NCI-H1694 (cell line): ENCODE measurements at places on chromosomes 13 and 19.

- DNase-seq, result peak; percentile 11
Observed at GRCh38 chr19:30692181-30692811, 320.1 kb downstream of the ZNF536 start.

GRCh38 chr19:35265900-35266519, 2.8 kb upstream of the USF2 start:
- DNase-seq, result no peak

DNA sequence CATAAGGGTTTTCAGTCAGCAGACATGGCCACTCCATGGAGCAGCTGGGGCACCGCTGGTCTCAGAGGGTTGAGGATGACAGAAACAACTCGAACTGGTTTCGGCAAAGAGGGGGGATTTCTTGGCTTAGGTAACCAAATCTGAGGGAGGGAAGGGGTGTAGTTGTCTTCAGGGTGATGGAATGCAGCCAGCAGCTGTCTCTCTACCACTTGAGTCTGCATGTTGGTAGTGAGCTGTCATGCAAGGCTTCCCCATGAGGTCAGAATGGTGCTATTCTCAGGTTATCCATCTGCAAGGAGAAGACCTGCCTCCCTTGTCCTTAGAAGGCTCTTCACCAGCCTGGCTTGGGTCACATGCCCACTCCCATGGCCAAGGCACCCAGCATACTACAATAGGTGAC, 55.6 kb upstream of the PEG3 start:
- no peak for DNase-seq

DNA sequence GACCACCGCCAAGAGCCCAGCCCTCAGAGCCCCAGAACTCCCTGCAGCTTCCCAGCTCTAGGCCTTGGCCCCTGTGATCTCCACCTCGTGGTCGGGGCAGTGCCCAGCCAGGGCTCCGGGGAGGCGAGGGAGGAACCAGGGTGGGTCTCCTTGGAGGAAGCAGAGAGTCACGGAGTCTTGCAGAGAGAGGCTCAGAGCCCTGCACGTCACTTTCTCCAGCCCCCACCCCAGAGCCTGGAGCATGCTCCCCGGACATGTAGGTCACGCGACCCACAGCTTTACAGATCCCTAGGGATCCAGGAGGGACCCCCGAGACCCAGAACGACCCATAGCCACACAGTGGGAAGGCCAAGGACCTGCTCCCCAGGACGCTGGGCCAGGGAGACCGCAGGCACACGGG, 11.9 kb downstream of the GADD45B start:
- no peak for DNase-seq

DNA sequence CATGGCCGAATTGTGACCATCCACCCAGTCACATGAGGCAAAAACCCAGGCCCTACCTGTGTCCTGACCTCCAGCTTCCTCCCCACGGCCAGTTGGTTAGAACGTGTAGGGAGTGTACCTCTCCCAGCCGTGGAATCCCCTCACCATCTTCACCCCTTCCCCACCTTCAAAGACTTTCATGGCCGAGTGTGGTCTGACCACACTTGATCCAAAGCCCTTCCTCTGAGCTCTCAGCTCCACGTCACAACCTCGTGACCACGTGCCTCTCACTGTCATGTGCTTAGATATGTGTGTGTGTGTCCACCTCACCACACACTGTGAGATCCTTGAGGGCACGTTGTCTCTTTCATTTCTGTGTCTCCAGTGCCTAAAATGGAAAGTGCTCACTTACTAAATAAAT, 48.6 kb upstream of the UBE2L5 start:
- DNase-seq, result no peak

DNA sequence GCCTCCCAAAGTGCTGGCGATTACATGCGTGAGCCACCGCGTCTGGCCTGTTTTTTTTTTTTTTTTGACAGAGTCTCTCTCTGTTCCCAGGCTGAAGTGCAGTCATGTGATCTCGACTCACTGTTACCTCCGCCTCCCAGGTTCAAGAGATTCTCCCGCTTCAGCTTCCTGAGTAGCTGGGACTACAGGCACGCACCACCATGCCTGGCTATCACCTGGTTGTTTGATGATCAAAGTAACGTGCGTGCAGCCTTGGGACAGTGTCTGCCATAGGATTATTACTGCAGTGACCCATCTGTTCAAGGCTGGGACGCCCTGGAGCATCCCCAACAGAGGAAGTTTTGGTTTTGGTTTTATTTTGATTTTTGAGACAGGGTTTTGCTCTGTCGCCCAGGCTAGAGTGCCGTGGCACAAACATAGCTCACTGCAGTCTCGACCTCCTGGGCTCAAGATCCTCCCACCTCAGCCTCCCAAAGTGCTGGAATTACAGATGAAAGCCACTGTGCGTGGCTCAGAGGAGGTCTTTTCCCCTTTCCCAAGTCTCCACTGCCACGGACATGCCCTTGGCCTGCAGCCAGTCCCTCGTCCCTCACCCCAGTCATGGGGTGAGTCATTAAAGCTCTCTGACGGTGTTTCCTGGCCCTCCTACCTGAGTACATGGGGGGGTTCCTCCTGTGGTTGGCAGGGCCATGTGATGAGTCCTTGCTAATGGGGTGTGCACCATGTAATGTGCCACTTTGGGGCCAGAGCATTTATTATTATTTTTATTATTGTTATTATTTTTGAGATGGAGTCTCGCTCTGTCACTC, 65.6 kb downstream of the IER2 start:
- DNase-seq, result no peak

GRCh38 chr13:112859817-112860190, 109.2 kb upstream of the MCF2L start:
- DNase-seq, result no peak

- DNase-seq, result no peak
Observed at GRCh38 chr13:48818495-48819356, 157.0 kb upstream of the FNDC3A start.

DNA sequence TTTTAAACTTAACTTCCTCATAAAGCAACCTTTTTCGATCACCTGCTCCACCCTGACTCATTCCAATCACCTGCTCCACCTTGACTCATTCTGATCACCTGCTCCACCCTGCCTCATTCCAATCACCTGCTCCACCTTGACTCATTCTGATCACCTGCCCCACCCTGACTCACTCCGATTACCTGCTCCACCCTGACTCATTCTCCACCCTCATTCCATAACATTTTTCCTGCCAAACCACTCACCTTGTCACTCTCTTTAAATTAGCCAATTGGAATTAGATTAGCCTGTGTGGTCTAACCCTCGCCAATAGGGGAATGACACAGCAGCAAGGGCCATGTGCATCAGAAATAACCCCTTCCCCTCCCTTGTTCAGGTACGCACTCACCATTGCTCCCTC, 31.9 kb upstream of the ZNF83 start:
- no peak for DNase-seq

GRCh38 chr19:3080286-3080685, 13.9 kb upstream of the GNA11 start:
- no peak for DNase-seq

DNA sequence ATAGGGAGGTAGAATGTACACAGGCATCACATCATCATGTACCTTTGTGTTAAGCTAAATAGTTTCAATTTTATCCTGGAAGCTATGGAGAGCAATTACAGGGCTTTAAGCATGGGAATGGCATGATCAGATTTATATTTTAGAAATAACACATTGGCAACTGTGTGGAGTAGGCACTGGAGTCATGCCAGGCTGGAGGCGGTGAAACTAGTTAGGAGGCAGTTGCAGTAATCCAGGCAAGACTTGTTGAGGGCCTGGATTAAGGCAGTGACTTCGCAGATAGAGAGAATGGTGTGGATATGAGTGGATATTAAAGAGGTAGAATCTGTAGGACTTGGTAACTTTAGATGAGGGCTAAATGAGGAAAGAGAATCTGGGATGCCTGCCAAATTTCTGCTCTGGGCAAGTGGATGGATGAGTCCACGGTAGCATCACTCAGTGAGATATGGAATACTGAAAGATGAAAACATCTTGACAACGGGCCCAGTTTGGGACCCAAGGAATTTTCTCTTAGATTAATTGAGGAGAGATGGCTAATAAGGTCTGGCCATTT, 506.2 kb downstream of the FGF9 start:
- DNase-seq, result no peak

DNA sequence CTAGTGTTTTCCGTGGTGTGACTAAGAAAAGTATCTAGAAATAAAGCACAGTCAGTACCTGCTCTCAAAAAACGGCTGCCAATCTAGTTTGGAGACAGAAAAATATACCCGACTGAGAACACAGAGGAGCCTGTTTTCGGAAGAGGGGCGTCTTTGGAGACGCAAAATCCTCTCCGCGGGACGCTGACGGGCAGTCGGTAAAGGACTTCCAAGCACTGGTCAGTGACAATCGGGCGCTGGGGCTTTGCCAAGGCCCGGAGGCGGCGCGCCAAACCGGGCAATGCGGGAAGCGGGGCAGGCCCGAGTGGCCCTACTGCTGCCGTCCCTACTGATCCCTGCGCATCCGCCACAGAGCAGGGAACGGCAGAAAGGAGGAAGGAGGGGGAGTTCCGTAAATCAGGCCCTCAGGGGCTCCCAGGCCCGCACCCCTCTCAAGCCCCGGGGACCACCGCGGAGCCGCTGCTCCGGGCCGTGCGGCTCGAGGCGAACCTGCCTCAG, 588 bp upstream of the DPY19L3 start:
- no peak for DNase-seq

DNA sequence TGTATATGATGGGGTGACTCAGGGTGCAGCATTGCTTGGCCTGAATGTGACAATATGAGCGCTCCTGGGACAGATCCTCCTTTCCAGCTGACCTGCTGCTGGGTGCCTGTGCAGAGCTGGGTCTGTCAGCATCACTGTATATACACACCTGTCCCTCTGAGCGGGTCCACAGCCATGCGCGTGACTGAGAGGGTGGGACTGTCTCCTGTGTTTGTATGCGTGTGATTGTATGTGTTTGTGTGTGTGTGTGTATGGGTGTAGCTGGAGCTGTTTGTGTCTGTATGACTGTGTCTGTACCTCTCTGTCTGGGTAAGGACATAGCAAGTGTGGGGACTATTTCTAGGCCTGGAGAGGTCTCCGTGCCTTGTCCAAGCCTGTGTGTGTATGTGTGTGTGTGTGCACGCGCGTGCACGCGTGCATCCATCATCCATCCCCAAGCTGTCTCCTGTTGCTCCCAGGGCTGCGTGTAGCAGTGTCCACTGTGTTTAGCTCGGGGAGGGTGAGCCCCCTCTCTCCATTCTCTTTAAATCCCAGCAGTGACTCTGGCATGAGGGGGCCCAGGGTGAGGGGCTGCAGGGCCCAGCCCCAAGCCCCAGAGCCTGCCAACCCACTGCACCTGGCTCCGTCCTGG, 8.3 kb downstream of the IGLON5 start:
- no peak for DNase-seq

GRCh38 chr13:79306650-79307049, 99.4 kb downstream of the RBM26 start:
- DNase-seq, result no peak

DNA sequence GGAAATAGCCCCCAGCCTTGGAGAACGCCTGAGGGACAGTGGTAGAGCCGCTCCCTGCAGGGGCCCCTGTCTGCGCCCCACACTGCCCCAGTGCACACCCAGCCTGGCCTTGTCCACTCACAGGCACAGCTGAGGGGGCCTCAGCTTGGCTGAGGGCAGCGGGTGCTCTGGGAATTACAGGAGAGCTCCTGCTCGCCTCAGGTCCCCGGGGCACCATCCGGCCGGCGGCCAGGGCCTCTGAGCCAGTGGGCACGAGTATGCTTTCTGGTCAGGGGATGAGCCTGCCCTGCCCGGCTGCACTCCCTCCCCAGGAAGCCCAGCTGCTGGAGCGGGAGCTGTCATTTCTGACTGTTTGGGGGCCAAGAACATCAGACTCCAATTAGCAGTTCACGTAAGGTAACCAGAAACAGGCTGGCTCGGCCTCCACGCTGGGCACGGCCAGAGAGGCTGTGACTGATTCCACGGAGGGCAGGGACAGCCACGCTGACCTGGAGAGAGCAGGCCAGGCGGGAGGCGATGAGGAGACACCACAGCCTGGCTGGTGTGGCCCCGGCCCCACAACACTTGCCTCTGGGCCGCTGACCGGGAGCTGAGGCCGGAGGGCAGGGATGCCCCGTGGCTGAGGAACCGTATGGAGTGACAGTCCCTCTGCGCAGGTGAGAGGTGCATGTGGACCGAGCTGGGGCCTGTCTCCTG, 15.4 kb downstream of the CEBPG start:
- no peak for DNase-seq

DNA sequence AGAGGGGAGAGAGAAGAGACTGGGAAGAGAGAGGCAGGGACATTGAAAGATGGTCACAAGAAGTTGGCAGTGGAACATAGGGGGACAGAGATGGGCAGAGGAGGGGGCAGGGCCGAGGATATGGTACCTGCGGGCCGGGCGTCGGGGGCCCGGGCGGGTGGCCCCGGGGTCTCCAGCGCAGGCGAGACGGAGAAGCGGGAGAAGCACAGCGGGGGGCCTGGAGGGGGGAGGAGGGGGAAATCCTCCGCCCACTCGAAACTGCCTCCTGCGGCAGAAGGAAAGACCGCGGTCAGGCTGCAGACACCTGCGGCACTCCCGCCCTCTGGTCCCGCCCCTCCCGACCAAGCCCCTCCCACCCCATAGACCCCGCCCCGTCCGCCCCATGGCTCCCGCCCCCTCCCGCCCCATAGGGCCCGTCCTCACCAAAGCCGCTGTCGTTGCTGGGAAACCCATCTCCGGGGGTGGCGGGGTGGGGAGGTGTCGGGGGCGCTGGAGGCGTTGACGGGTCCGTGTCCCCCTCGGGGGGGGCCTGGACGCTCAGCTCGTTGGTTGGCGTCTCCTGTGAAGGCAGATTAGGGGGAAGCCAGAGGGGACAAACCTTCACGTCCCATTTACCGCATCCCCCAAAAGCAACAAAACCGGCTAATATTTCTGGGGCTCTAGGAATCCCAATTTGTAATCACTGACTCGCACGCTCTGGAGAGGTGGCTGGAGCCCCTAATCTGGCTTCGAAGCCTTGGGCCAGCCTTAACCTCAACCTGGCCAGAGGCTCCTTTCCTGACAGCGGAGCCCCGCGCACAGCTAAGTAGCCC, 20.4 kb downstream of the LMTK3 start:
- DNase-seq, result no peak

GRCh38 chr13:98992355-98992754, 14.5 kb upstream of the DOCK9 start:
- no peak for DNase-seq

DNA sequence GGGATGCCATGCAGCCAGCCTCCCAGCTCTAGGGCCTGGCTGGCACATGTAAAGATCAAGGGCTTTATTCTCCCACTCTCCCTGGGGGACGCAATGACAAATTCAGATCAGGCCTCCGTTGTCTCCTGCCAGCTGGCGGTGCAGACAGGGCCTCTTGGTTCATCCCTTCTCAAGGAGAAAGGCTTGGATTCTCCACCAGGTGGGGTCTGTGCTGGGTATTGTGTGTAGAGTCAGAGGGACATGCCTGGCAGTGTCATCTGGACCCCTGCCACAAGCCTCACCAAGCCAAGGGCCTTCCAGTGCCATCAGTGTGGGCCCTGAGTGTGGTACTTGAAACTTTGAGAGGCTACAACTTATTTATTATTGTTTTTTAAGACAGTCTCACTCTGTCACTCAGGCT, 8.4 kb upstream of the PTPRS start:
- DNase-seq, result peak; percentile 12

- no peak for DNase-seq
Observed at GRCh38 chr19:13314761-13315160, 164.6 kb downstream of the IER2 start.
